Stimulated activated CD4-positive, alpha-beta T cell treated with anti-CD3 and anti-CD28 coated beads, Interleukin-4, amount 100 ng/mL, for 4 hours (primary cell): ENCODE measurements at places on chromosomes 12 and 14.

- DNase-seq: no peak
These were observed 41.5 kb downstream of the PDE3A start for GRCh38 chr12:20409607-20410377.

DNA sequence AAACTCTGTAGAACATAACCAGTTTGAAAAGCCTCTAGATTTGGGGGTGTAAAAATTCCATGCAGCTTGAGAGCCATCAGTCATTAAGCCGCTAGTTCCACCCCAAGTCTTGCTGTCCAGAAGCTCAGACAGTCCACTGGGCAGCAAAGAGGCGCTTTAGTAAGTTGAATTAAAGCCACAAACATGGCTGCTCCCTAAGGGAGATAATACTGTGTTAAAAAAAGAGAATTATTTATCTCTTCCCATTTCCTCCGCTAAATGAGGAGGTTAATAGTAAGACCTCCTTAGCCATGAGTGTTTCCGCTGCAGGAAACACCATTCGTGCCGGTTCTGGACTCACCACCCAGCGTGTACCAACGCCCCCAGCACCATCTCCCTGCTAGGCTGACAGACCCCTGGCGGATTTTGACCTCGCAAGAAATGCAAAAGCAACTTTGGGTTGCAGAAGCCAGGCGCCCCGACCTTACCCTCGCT is 536 bp downstream of the TM7SF3 start:
- DNase-seq: no peak

DNA sequence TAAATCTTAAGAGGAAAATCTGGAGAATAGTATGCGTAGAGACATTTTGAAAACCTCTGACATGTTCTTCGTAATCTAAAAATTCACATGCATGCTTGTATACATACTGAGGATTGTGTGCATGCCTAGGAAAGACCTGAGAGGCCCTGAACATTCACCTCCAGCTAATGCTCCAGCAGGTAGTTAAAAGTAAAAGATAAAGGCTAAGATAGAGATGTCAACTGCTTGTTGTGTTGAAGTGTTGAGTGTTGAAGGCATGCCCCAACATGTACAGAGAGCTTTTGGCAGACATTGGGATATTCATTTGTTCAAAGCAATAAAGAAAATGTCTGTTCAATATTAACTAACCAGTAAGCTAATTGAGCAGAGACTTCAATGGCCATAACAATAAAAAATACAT is 118.6 kb upstream of the SYT1 start:
- DNase-seq: no peak

DNA sequence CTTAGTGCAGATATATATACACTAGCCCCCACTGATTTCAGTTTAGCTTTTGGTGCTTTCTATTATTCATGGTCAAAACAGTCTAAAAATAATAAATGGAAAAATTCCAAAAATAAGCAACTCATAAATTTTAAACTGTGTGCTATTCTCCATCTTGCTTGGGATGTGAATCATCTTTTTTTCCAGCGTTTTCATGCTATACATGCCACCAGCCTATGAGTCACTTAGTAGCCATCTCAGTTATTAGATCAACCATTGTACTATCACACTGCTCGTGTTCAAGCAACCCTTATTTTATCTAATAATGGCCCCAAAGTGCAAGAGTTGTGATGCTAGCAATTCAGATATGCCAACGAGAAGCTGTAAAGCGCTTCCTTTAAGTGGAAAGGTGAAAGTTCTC is 73.9 kb upstream of the KRR1 start:
- DNase-seq: no peak

DNA sequence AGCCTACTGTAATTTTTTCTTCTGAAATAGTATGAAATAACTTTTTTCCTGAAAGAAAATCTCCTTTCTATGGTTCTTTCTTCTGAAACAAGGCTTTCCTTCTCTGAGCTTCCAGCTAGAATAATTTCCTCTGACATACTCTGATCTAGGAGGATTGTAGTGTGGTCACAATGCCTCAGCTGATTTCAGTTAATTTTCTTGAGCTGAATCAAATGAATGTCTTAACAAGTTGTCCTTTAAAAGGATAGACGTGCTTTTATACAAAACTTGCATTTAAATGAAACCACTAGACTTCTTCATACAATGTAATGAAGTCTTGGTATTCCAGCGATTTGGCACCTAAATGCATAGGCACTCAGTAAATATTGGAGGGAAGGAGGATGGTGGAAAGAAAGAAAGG is 94.4 kb downstream of the BICD1 start:
- DNase-seq: no peak

DNA sequence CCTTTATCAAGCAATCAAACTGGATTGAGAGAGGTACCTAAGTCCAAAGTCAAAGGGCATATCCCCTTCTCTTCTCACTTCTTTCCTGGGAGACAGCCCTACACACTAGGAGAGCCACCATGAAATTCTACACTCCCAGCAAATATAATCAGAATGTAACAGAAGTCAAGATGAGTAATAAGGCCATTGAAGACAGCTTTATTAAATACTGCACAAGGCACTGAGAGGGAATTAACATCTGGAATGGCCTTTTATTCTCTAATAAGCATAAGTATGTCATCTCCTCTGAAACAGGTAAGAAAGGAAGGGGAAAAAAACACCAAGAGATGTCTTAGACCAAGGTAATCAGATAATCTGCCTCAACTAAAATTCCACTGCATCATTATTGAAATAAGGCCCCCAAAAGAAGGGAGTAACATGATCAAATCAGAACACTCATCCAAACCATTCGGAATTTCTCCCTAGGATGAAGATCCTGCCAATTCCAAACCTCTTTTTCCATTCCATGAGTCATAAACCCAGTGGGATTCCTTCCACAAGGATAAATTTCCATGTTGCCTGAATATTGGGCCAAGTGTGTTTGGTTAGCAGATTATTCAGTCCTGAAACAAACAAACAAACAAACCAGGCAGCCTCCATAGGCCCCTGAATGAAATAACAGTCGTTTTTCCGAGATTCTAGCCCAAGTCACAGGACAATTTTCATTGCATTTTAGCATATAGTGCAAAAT is 19.9 kb downstream of the SLC35F4 start:
- no peak for DNase-seq

GRCh38 chr14:95901054-95901453 is 24.4 kb downstream of the TUNAR start:
- DNase-seq: no peak

GRCh38 chr14:75427126-75427481 is 718 bp upstream of the JDP2 start:
- DNase-seq: no peak

- no peak for DNase-seq
These were observed 35.2 kb upstream of the LHX5 start for GRCh38 chr12:113506867-113507266.

- no peak for DNase-seq
These were observed 10.0 kb downstream of the TUBA1B start for GRCh38 chr12:49121047-49121696.

DNA sequence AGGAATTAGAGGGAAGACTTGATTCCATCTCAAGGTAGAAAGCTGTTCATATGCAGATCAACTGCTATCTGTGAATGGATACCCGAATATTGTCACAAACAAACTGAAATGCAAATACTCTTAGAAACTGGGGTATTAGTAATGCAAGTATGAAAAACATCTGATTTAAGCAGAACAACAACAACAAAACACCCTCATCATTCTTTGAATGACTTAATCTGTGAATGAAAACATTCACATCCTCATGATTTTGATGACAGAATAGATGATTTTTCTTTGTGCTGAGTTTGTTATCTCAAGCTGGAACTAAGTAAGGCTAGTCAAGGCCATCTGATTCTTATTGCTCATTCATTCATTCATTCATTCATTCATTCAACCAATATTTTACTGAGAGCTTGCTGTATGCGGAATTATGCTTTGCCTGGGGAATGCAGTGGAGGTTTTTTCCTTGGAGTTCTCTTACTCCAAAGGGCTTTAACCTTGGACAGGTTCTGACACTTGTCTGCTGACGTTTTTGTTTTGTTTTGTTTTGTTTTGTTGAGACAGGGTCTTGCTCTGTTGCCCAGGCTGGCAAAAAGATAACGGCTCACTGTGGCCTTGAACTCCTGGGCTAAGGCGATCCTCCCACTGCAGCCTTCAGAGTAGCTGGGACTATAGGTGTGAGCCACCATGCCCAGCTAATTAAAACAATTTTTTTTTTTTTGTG is 23.3 kb downstream of the OR10G3 start:
- no peak for DNase-seq

GRCh38 chr14:61188978-61189808 is 91.9 kb downstream of the TMEM30B start:
- DNase-seq: peak; percentile 17

GRCh38 chr14:22836301-22837113 is at the start of gene MMP14:
TSS of gene MMP14 (plus strand) at chr14:22836585. CDS start at chr14:22836818, 233 bp downstream.
- DNase-seq: no peak

DNA sequence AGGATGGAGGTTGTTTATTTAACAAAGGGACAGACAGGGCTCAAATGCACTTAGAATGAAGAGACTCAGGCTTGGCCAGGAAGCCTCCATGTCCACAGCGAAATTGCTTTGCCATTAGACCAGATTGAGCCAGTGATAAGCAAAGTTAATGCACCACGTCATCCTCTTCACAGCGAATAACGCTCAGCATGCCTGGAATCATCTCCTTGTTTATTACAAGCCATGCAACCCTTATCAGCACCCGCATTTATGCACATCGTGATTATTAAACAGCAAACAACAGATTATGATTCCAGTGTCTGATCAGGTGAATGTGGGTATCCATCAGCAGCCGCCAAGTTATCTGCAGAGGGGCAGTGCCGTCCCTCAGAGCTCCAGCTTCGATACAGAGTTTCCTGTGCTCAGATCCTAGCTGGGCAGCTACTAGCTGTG is 175.0 kb upstream of the TMEM132C start:
- no peak for DNase-seq

DNA sequence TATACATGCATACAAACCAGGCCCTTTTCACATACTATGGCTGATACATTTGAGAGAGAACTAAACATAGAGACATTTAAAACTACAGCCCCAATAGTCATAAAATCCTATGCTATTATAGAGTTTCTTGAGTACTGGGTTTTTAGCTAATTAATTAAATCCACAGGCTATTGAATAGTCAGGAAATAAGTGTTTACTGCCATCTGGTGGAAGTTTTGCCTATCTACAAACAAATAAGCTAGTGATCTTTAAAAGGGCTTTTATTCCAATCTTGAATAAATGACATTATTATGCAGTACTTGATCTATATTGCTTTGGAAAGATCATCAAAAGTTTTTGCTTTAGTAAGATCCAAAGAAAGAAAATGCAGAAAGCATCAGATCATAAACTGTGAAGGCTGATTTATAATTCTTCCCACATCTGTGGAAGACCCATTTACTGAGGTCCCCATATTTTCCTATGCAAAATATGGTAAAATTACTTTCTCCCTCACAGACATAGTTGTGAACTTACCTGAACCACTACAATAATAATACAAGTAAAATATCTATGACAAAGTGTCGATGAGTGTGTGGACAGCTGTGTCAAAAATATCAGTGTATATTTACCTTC is 131.3 kb downstream of the ITPR2 start:
- no peak for DNase-seq

- DNase-seq: no peak
These were observed 3.9 kb upstream of the HSPA2 start for GRCh38 chr14:64536488-64537245.

- DNase-seq: no peak
These were observed 432.9 kb downstream of the ZFP36L1 start for GRCh38 chr14:68359837-68360552.

DNA sequence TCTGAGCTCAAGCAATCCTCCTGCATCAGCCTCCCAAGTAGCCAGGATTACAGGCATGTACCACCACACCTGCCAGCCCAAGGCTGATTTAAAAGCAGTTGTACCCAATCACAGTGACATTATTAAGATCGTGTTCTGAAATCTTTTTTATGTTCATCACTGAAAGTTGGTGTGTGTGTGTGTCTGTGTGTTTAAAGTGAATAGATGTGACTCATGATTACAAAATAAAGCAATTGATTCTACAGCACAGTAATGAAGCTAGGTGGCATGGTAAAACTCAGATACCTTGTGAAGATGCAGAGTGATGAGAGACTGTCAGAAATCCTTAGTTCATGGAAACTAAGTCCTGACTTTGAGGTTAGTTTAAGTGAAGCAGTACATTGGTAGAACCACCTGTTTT is 74.2 kb upstream of the ATP2B1 start:
- DNase-seq: no peak

DNA sequence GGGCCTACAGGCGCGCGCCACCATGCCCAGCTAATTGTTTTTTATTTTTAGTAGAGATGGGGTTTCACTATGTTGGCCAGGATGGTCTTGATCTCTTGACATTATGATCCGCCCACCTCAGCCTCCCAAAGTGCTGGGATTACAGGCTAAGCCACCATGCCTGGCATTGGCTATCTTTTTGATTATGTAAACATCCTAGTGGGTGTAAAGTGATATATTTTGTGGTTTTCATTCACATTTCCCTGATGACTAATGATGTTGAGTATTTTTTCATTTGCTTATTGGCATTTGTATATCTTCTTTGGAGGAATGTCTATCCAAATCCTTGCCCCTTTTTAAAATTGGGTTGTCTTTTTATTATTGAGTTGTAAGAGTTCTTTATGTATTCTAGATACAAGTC is 16.3 kb downstream of the CREBL2 start:
- DNase-seq: no peak
